ENCODE measurements at places on chromosomes 13 and 19. TPM values are rescaled to one million over a fixed set of nuclear protein-coding genes. Genes with fewer than 3 reads are reported as not detected.

The SPRED3 gene
- 1.7 TPM for total RNA-seq

The LYPD3 gene
- 3.1 TPM for total RNA-seq

DNA sequence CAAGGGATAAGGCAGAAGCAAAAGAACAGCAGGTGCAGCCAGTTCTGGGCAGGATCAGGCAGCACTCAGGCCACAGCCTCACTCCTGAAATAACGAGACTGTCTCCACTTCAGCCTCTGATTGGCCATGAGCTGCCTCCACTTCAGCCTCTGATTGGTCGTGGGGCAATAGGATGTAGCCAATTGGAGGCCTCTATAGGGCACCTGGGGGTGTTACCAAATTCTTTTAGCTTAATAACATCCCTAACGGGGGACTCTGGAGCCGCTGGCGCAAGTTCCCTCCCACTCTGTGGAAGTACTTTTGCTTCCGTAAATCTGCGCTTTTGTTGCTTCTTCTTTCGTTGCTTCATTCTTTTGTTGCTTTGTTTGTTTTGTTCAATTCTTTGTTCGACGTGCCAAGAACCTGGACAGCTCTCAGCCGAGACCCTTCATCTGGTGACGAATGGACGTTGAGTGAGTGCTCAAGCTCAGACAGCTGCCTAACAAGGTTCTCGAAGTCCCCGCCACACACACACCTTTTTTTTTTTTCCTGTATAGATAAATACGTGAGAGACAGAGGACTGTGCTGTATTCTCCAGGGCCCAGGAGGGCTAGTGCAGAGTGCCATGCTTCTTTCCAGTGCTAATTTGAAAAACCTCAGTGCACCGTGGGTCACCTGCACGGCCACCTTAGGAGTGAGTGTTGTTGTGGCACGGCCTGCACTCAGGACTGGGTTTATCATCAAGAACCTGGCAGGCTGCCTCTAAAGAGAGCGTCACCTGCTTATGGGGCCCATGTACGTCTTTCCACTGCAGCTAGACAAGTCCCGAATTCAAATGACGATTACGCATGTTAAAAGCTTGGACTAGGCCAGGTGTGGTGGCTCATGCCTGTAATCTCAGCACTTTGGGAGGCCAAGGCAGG, 32.0 kb upstream of the TUBGCP3 start:
- DNase-seq: no peak

DNA sequence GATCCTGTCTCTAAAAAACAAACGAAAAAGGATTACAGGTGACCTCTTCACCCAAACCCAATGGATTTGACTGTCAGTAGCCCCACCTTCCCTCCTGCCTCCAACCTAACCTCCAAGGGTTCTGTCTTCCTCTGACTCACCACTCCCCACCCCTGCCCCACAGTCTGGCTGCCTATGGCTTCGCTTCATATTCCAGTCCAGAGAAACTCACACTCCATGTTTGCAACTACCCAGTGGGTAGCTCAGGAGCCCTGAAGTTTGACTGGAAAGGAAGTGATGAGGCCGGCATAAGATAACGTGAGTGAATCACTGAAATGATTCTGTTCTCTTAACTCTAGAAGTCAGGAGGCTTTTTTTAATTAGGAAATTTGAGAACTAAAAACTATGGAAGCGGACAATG, 303.9 kb downstream of the FOXO1 start:
- no peak for DNase-seq

GRCh38 chr13:29923554-29924481, 73.4 kb upstream of the UBL3 start:
- peak; percentile 79 for DNase-seq

DNA sequence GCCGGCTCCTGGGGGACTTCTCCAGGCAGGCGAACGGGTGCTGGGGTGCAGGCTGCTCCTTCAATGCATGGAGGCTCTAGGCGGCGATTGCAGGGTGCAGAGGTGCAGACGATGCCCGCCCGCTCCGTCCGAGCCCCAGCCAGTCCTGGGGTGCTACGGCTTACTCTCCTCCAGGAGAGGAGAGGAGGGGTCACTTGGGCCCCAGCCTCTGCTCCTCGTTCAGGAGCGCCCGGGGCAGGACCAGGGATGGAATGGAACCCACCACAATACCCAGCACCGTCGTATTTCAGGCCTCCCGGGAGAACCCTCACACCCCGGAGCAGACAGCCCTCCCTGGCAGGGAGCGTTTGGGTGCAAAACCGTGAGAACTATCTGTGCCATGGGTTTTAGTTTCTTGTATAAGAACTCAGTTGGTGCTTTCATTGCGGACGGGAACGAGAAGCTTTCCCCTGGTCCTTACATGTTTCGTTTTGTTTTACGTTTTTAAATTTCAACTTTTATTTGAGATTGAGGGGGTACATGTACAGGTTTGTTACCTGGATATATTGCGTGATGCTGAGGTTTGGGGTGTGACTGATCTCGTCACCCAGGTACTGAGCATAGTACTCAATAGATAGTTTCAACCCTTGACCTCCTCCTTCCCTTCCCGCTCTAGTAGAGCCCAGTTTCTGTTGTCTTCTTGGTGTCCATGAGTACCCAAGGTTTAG, 46.8 kb downstream of the ARHGEF18 start:
- peak; percentile 7 for DNase-seq

The B3GNT8 gene
- total RNA-seq: 1.1 TPM

GRCh38 chr19:10752237-10752912, 34.5 kb downstream of the DNM2 start:
- no peak for DNase-seq

DNA sequence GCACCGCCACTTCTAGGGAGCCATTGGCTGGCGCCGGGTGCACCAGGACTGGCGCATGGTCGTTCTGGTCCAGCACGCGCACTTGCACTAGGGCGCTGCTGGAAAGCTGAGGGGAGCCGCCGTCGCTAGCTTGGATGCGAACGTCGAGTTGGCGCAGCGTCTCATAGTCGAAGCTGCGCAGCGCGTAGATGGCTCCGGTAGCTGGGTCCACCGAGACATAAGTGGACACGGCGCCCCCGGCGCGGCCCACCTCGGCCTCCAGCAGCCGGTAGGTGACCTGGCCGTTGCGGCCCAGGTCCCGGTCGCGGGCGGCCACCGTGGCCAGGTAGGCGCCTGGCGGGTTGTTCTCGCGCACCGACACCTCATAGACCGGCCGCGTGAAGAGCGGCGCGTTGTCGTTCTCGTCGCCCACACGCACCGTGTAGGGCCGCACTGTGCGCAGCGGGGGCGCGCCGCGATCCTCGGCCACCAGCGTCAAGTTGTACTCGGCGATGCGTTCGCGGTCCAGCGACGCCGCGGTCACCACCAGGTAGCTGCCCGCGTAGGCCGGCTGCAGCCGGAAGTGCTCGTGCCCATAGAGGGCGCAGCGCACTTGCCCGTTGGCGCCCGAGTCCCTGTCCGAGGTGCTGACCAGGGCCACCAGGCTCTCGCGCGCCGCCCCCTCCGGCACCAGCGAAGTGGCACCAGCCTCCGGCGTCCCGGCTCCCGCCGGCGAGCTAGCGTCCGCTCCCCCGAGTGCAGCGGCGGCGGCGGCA, 1.7 kb downstream of the PCDH8 start:
- DNase-seq: peak; percentile 74

DNA sequence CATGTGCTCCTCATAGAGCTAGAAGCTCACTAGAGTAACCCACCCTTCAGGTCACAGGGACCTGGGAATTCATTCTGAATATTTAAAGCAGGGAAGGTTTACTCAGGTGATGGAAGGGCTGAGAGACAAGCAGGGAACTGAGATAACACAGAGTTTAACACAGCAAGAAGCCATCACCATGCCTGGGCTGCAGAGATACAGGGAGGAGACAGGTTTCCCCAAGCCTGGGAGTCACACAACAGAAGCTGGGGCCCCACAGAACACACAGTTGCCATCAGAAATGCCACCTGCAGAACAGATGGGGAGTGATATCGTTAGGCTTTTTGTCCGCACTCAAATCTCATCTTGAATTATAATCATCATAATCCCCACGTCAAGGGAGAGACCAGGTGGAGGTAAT, 7.9 kb upstream of the CYSLTR2 start:
- DNase-seq: no peak

The PCDH9 gene
- 0.12 TPM for total RNA-seq

The THOP1 gene
- total RNA-seq: 101 TPM

GRCh38 chr19:14116525-14116917, 1.0 kb downstream of the PRKACA start:
- DNase-seq: no peak

DNA sequence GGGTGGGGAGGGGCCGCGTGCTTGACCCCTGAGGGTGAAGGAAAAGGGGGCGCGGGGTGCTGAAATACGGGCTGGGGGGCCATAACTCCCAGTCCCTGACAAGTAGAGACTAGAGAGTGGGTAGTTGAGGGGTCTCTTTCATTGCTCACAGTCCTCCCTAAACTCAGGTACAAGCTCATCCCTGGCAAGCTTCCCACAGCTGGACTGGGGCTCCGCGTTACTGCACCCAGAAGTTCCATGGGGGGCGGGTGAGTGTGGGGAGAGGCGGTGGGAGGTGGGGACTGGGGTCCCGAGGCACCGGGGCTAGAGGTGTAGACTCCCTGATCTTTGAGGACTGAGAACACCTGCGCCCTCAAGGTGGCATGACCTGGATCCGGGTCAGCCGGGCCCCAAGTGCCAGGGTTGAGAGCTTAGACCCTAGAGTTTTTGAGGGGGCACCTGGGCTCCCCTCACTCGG, 1.3 kb downstream of the ETV2 start:
- no peak for DNase-seq

DNA sequence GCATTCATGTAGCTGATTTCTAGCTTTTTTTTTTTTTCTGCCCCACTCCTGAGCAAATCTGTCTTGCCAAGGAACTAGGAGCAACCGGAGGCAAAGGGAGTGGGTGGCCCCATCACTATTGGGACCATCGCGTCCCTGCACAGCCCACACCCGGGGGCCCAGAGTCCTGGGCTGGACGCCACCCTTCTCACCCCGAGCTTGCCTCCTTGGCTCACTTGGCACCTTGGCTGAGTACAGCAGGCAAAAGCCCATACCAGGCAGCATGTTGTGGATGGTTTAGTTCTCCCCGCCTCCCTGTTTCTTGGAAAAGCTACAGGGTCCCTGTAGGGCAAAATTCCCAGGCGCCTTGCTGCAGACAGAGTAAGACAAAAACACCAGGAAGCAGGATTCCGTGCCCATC, 13.7 kb downstream of the SMIM24 start:
- no peak for DNase-seq

DNA sequence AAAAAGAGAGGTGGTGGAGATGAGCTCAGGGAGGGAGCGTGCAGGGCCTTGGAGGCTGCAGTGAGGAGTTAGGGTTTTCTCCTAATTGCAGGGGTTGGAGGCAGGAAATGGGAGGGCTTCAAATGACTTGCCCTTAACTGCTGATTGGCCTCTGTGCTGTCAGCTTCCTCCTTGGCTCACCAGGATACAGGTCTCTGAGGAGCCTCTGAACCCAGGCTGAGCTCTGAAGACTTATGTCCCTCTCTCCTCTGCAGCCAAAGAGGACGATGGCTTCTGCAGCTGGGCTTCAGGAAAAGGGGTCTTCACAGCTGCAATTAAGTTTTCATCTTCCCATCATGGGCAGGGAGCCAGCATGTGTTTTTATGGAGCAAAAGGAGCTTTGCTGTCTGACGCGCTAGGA, 6.7 kb upstream of the RANBP3 start:
- no peak for DNase-seq

DNA sequence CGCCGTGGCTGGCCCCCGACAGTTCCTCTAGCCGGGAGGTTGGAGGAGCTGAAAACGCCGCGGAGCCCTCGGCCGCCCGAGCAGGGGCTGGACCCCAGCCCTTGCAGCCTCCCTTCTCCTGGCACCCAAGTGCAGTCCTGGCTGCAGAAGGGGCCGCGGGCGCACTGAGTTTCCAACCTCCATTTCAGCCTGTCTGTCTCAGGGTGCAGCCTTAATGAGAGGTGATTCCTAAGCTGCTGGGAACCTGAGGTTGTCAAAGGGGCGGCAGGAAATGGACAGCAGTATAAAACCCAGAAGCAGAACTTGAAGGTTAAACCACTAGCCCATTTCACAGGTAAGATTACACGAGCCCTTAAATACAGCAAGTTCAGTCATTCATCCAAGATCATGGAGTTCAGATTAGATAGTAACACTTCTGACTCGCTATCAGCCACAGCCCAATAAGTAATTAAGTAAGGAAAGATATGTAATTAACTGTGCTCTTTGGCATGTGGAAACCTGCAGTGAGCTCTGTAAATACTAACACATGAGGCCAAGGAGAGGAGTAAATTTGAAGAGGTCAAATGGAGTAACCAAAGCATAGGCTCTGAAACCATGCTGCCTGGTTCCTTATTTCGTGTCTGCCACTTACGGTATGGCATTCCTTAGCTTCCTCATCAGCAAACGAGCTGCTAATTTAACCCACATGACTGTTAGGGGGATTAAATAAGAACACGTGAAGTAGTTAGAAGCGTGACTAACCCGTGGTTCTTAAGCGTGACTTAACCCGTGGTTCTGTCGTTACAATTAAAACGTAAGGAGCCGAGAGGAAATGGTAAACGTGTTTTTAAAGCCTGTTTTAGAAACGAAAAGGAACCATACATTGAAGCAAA, 686 bp downstream of the SETDB2 start:
- DNase-seq: peak; percentile 32

The ZNF541 gene
- 0.69 TPM for total RNA-seq

The C19orf12 gene
- 32.1 TPM for total RNA-seq

The ONECUT3 gene
- total RNA-seq: not detected

The NUDT19 gene
- total RNA-seq: 26.1 TPM

DNA sequence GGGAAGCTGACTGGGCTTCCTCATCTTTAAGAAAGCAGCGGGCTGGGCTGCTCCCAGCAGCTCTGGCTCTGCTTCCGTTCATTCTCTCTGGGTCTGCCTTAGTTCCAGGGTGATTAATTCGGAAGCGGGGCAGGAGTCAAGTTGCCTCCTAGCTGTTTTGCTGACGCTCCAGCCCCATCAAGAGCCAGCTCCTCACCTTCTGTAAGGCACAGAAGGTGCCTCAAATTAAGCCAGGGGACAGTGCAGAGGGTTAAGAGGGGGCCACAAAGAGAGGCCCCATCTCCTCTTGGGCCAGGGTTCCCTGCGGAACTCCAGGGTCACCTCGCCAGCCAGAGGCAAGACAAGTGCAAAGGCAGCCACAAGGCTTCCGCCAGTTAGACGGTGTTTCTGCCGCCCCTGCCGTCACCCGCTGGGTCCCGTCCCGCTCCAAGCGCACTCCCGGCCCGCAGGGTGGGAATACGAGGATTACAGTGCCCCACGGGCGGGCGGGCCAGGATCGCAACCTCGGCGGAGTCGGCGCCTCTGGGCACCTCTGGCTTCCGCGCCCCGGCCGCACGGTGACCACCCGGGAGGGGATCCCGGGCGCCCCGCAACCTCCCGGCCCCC, 508 bp downstream of the SLC15A1 start:
- DNase-seq: no peak

GRCh38 chr13:73698859-73699258, 435.3 kb downstream of the KLF12 start:
- DNase-seq: no peak

The FFAR1 gene
- total RNA-seq: 0.67 TPM

- no peak for DNase-seq
Observed at GRCh38 chr13:30156826-30157615, 150.3 kb downstream of the KATNAL1 start.

The URAD gene
- not detected for total RNA-seq

The KLK11 gene
- not detected for total RNA-seq

DNA sequence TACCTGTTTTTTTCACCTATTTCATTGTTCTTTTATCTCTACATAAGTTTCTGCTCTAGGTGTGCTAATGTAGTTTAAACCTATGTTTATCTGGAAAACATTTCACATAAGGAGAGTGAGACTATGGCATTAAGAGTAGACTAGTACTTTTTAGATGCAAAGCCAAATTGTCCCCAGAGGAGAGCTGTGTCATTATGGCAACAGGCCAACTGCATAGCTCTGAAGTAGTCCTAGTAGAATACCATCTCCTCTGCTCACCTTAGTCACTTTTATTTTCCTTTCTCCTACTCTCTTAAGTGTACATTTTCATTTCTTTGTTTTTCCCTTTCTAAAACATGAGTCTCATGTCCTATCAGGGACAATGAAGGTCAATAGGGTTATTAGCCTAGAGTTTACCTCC, 123.1 kb downstream of the ITGBL1 start:
- no peak for DNase-seq

The CUL4A gene
- 71.4 TPM for total RNA-seq

Data from activated T-cell treated with anti-CD3 and anti-CD28 coated beads, Interleukin-2, amount 50 U/mL, for 72 hours (primary cell).